ENCODE measurements at places on chromosomes 12 and 14.

DNA sequence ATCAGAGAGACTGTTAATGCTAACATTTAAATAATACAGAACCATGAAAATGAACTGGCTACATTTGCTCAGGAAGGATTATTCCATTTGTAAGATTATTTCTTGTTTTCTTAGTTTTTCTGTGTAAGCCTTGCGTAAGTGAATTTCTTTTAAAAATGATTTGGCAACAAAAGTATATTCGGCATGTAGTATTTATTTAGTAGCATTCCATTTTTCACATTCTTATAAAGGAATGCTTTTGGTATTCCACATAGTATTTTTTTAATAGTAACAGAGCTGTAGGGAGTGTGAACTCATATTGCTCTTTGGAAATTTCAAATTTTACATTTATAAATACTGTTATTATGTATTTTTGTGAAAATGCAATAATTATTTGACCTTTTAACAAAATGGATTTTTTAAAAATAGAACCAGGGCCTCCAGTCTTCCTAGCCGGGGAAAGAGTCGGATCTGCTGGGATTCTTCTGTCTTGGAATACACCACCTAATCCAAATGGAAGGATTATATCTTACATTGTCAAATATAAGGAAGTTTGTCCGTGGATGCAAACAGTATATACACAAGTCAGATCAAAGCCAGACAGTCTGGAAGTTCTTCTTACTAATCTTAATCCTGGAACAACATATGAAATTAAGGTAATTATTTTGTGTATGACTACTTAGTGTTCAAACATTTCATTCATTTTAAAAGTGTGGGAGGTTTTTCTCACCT lies 1.2 kb downstream of the PTPRQ start:
- no peak for DNase-seq

- DNase-seq = no peak
Observed at GRCh38 chr12:92421701-92422100, 276.1 kb upstream of the BTG1 start.

GRCh38 chr12:103858953-103859601 lies 18.0 kb upstream of the NT5DC3 start:
- DNase-seq = no peak

DNA sequence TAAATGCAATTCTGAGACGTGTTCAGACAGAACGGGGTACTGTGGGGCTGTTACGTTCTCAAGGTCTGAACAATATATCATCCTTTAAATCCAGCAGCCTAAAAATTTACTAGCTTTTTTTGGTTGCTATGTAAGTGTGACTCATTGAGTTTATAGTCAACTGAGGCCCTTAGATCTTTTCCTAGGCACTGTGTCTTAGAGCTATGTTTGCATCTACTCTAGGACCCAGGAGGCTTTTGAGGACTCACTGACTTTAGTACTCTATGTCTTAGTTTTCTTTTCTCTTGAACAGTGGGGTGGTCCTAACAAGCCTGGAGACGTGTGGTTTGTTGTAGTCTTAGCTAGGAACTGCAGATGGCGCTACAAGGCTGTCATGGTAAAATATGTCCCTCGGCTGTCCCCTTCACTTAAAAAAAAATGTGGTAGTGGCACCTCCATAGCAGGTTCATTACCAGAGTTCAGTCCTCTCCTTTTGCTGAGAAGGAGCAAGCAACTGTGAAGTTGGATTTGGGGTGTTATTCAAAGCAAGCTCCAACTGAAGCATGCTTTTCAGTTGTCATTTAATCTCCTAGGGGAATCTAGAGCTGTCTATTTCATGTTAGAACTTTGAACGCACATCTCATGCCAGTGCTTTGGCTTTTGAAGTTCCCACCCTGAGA lies 8.7 kb upstream of the SPATS2 start:
- DNase-seq = peak; percentile 40

DNA sequence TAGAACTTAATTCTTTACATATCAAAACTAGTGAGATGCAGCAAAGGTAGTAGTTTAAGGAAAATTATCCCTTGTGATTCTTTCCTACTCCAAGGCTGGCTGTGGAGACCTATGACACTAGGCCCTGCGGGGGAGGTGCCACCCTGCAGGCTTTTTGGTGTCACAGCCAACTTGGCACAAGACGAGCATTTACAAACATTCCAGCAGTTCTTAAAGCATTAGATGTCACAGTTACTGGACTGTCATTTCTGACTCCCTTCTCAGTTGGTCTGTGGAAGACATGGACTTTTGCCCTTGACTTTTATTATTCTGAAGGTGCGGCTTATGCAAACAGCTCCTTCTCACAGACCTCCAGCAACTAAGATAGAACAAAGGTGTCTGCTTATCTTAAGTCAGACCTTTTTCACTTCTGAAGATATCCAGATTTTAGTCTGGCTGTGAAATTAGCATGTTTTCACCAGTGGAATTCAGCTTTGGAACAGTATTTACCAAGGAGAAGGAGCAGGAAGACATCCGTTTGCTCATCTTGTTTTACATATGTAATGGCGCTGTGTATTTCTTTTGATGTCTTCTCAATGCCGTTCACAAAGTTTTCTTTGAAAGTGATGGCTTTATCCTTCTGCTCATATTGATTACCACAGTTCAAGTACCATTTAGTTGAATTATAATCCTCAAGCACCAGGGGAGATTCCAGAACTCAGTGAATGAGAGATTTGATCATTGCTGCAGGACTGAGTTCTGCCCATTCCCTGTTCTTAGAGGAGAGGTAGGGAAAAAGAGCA lies 17.9 kb downstream of the SRGAP1 start:
- no peak for DNase-seq

DNA sequence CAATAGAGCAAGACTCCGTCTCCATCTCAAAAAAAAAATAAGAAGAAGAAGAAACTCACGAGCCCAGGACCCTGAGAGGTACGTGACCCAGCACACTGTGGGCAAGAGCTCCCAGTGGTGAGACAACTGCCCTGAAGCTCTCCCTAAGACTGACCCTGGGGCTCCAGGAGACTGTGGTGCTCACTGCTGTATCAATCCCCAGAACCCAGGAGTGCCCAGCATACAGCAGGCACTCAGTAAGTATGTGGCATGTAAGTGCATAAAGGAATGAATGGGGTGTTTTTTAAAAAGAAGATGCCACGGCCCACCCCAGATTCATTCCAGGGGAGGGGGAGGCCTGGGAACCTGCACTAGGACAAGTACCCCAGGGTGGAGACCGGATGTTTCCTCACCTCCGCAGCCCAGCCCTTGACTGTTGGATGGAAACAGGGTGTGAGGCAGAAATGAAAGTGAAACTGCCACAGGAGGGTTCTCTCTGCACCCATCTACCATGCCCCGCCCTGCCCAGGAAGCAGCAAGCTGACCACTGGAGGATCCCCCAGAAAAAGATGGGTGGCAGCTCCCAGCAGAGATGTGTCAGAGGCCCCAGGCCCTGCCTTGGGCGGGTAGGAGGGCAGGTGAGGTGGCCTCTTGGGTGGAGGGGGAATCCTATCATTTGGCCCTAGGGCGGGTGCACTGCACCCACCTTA lies 12.2 kb downstream of the ITPK1 start:
- DNase-seq = peak; percentile 20

- no peak for DNase-seq
Observed at GRCh38 chr12:120862664-120863063, 41.5 kb downstream of the SPPL3 start.

- DNase-seq = no peak
Observed at GRCh38 chr12:7716381-7716780, 5.1 kb downstream of the DPPA3 start.

DNA sequence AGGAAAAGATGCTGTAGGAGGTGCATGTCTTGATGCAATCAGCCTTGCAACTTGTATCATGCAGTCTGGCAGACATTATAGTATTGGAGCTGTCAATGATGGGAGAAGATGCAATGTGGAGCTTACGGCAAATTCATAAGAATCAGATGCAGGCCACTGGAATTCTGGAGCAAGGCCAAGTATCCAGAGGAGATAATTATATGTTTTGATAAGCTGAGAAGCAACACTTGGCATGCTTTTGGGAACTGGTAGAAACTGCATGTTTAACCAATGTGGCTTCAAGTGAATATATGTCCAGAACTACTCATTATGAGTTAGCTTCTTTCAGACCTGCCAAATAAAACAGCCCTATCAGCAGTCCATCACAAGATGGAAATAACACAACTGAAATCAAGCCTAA lies 249.1 kb upstream of the PPFIA2 start:
- DNase-seq = no peak

DNA sequence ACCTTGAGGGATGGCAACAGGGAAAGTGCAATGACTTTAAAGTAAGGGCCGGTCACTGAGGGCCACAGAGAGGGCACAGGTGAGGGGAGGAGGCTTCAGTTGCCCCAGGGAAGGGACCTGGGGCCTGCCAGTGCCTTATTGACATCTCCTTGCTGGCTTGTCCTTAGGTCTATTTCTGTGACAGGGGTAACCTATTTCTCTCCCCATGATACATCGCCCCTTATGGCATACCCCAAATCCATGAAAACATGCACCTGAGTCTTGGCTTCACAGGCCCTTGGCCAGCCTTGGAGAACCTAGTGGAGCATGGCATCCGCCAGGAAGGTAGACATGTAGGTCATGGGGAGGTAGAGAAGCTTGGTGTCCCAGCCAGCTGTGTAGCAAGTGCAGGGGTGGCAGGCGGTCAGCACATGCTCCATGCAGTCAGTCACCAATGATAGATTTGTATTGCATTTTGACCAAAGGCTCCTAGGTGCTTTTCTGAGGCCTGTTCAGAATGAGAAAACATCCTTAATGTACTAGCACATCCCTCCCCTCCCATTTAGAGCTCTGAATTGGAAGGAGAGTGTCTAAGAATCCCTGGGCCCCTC lies 23.6 kb upstream of the RDH16 start:
- no peak for DNase-seq

- DNase-seq = no peak
Observed at GRCh38 chr12:85823436-85824180, 12.6 kb downstream of the RASSF9 start.

DNA sequence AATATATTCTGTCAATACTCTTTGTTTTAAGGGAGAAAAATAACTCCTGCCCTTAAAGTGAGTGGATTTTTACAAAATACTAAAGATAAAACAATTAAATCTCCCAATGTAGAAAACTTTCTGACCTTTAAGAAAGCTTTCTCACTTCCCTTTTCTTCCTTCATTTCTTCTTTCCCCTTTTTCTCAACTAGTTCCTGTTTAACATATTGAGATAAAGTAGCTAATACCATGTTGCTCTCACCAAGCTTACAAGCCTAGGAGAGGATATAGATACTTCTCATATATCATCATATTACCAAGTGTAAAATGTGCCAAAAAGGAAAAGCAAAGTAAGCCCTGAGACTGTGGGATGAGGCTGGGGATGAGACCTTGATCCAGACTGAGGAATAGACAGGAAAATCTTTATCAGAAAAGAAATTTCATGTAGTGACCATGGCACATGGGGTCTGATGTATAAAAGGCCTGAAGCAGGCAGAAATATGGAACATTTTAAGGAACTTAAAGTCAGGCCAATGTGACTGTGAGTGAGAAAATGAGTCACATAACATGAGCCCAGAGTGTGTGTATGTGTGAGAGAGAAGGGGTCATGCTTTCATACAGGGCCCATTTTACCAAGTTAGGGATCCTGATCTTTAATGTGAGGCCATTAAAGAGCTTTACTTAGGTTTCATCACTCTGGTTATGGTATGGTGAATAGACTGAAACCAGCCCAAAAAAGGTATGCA lies 1.6 kb upstream of the RPL10L start:
- DNase-seq = no peak

GRCh38 chr12:26340649-26341048 lies 145.3 kb downstream of the SSPN start:
- DNase-seq = no peak

GRCh38 chr14:100615736-100616695 lies 28.8 kb upstream of the BEGAIN start:
- DNase-seq = no peak

- DNase-seq = no peak
Observed at GRCh38 chr12:77774761-77775160, 55.9 kb upstream of the NAV3 start.

- no peak for DNase-seq
Observed at GRCh38 chr12:127790376-127790775, 476.6 kb upstream of the TMEM132C start.

DNA sequence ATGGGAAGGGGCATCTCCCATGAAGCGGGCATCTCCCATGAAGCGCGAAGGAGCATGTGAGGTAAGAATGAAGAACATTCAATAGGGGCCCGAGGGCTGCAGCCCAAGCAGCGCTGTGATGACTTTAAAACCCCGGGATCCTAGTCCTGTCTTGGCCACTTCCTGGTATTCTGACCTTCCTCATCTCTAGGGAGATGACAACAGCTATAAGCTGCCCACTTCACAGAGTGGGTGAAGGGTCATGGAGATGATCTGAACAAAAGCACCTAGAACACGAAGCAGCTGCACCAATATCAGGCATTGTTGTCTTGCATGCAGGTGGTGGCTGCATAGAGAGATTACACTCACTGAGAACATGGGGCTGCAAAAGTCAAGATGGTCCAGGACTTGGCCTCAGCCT lies 64.5 kb downstream of the SPTB start:
- DNase-seq = no peak

GRCh38 chr14:57845802-57846531 lies 19.9 kb downstream of the SLC35F4 start:
- DNase-seq = no peak

- no peak for DNase-seq
Observed at GRCh38 chr12:124327362-124328043, 32.6 kb downstream of the RFLNA start.

- DNase-seq = no peak
Observed at GRCh38 chr14:81312289-81312876, 87.7 kb downstream of the STON2 start.

GRCh38 chr12:60324746-60325145 lies 728.9 kb downstream of the SLC16A7 start:
- DNase-seq = no peak

- DNase-seq = no peak
Observed at GRCh38 chr14:88233915-88234314, 89.2 kb downstream of the KCNK10 start.

GRCh38 chr14:34449819-34450541 lies 12.1 kb downstream of the SPTSSA start:
- no peak for DNase-seq

DNA sequence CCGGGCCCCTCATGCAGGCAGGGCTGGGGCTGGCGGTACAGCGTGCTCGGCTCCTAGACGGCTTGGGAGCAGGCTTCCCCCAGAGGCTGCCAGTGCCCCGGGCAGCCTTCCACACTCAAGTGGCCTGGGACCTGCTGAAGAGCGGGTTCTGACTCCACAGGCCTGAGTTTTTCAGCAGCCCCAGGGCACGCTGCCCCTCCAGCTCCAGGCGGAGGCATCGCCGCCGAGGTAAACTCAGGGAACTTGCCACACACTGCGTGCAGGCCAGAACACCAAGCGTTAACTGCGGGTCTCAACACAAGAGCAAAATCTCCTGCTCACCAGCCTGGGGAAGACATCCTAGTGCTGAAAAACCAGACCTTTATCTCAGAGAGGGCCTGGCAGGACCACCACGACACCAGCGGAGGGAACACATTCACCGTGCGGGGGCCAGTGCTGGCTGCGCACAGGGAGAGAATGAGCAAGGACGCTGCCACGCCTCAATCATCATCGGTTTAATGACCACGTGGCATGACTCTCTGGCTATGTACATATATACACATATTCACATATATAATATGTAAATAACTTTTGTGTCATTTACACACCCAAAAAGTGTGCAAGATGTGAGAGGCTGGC lies 21.3 kb downstream of the PSMC1 start:
- no peak for DNase-seq

All from stimulated activated CD4-positive, alpha-beta T cell treated with anti-CD3 and anti-CD28 coated beads, Interleukin-4, amount 100 ng/mL, for 4 hours (primary cell).